IMR-90 (cell line): ENCODE measurements at places on chromosomes 16 and 17. TPM values are rescaled to one million over a fixed set of nuclear protein-coding genes. Genes with fewer than 3 reads are reported as not detected.

DNA sequence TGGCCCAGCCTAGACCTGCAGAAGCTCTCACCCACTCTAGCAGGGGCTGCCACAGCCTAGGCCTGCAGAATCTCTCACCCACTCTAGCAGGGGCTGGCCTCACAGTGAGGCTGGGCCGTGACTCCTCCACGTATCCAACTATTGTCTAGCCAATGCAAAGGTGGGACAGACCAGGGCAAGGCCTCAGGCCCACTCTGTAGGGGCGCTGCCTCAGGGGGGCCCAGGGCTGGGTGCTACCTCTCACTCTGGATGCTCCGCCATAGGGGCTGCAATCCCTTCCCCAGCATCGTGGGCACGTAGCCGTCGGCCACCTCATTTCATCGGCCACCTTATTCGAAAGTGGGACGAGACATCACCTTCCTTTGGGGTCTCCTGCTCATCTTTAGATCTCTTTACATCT lies 51.7 kb downstream of the RPH3AL start:
- no peak for DNase-seq
- no peaks in the 10 kb centered on the region for H3K36me3 ChIP-seq
- H3K4me3 ChIP-seq = no peak overlapping the region
- H3K27ac ChIP-seq = no peak overlapping the region

TP53TG3B gene
- total RNA-seq = not detected in 2 replicates

SEC14L5 gene
- not detected in 2 replicates for total RNA-seq

DNA sequence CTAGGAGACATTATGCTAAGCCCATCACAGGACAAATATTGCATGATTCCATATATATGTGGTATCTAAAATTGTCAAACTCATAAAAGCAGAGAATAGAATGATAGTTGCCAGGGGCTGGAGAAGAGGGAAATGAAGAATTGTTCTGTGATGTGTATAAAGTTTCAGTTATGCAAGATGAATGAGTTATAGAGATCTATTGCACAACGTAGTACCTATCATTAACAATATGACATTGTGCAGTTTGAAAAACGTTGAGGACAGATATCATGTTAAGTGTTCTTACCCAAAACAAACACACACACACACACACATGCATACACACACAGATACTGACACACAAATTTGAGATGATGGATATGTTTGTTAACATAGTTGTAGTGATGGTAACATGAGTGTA lies 871.6 kb upstream of the GOT2 start:
- H3K4me3 ChIP-seq = no peak overlapping the region
- no peaks in the 10 kb centered on the region for H3K4me1 ChIP-seq
- DNase-seq = no peak
- no peak overlapping the region for H3K27ac ChIP-seq
- H3K36me3 ChIP-seq = no peaks in the 10 kb centered on the region
- H3K27me3 ChIP-seq = no peaks in the 10 kb centered on the region

GRCh38 chr17:28926366-28926765 lies 23.5 kb upstream of the DHRS13 start:
- H3K4me1 ChIP-seq = peaks cover 14% of the 10 kb centered on the region
- no peak for DNase-seq
- H3K36me3 ChIP-seq = peaks cover 20% of the 10 kb centered on the region
- no peak overlapping the region for H3K4me3 ChIP-seq

GRCh38 chr16:10847176-10847575 lies 28.6 kb upstream of the TVP23A start:
- no peak overlapping the region for H3K4me3 ChIP-seq
- H3K4me1 ChIP-seq = no peaks in the 10 kb centered on the region
- peaks cover 3% of the 10 kb centered on the region; the same call in 1 of the 2 replicates for H3K27me3 ChIP-seq
- no peak for DNase-seq

DNA sequence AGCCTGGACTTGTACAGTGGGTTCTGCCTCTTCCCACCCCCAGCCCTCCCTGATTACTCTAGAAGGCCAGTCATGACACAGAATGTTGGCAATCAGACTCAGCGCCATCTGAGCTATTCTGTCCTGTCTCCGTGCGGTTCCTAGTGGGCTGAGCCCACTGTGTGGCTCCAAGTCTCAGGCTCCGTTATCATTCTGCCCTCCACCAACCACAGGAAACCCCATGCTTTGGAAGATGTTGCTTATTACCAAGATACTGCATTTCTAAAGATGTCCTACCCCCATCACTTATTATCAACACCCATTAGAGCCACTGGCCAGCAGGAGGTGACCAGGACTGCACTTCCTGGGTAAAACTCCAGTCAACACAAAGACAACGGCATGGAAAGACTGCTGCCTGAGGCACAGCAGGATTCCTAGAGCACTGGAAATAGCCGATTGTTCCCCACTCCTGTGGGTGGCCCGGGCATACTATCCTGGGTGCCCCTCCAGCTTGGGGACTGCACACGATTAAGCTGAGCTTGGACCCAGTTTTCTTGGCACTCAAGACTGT lies 133.6 kb downstream of the AATF start:
- peaks cover 13% of the 10 kb centered on the region; the same call in 1 of the 2 replicates for H3K36me3 ChIP-seq
- H3K4me3 ChIP-seq = no peak overlapping the region
- H3K27ac ChIP-seq = no peak overlapping the region
- no peaks in the 10 kb centered on the region for H3K4me1 ChIP-seq
- H3K27me3 ChIP-seq = no peaks in the 10 kb centered on the region
- no peak for DNase-seq

- H3K27ac ChIP-seq = no peak overlapping the region
- peaks cover 2% of the 10 kb centered on the region; the same call in 1 of the 2 replicates for H3K4me1 ChIP-seq
- H3K4me3 ChIP-seq = no peak overlapping the region
- H3K36me3 ChIP-seq = no peaks in the 10 kb centered on the region
These were observed 25.0 kb upstream of the NGFR start for GRCh38 chr17:49469831-49470810.

DNA sequence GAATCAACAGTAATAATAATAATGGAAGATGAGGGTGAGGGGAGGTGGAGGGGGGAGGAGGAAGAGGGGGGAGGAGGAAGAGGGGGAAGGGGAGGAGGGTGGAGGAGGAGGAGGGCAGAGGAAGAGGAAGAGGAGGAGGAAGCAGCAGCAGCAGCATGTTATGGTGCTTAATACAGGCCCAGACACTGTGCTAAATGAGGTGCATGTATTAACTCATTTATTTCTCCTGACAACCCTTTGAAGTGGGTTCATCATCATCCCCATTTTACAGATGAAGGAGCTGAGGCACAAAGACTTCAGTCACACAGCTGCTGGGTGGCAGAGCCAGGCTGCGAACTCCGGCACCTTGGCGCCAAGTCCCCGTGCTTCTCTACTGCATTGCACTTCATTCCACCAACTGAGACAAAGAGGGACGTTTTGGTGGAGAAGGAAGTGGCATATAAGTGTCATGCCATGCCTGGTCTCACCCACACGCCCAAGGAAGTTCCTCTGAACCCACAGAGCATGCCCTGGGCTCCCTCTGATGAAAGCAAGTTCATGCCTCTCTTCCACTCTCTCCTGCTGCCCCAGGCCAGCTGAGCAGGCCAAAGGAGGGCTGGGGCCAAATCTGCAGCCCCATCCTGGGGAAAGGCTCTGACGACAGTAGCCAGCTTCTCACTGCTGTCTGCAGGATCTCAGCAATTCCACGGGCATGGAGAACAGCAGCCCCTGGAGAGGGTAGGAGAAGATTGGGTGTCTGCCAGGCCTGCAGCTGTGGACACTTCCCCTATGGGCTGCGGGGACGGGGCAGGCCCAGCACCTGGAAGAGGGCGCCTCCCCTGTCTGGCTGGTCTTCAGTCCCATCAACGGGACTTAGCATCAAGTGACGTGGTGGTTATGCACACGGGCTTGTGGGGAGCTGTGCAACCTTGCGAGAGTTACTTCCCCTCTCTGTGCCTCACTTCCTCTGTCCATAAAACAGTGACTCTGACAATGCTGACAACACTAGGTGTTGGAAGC lies 21.8 kb downstream of the XYLT1 start:
- H3K4me1 ChIP-seq = peaks cover 2% of the 10 kb centered on the region; the same call in 1 of the 2 replicates
- H3K4me3 ChIP-seq = no peak overlapping the region
- H3K27me3 ChIP-seq = no peaks in the 10 kb centered on the region
- H3K27ac ChIP-seq = no peak overlapping the region

DNA sequence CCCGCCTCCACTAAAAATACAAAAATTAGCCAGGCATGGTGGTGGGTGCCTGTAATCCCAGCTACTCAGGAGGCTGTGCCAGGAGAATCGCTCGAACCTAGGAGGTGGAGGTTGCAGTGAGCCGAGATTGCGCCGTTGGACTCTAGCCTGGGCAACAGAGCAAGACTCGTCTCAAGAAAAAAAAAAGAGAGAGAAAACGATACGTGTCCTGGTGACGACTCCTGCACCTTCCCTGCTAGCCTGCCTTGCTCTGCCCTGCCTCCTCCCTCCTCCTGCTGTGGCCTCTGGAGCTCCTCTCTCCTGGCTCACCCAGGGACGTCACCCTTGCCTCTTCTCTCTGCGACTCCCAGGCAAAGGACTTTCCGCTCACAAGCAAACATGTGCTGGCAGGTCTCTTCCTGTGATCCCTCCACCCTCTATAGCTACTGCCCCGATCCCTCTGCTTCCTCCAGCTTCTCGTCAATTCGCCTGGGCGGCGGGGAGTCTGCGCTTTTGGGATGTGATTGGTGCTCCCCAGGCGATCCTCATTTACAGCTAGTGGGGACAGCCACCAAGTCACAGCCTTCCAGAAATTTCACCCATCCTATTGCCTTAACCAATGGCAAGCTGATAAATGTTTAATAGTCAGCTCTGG lies 25.5 kb upstream of the CBX4 start:
- DNase-seq = no peak
- H3K36me3 ChIP-seq = no peaks in the 10 kb centered on the region
- H3K4me1 ChIP-seq = no peaks in the 10 kb centered on the region
- no peak overlapping the region for H3K4me3 ChIP-seq
- H3K27me3 ChIP-seq = peaks cover 43% of the 10 kb centered on the region

GAS2L2 gene
- not detected in 2 replicates for total RNA-seq

DNA sequence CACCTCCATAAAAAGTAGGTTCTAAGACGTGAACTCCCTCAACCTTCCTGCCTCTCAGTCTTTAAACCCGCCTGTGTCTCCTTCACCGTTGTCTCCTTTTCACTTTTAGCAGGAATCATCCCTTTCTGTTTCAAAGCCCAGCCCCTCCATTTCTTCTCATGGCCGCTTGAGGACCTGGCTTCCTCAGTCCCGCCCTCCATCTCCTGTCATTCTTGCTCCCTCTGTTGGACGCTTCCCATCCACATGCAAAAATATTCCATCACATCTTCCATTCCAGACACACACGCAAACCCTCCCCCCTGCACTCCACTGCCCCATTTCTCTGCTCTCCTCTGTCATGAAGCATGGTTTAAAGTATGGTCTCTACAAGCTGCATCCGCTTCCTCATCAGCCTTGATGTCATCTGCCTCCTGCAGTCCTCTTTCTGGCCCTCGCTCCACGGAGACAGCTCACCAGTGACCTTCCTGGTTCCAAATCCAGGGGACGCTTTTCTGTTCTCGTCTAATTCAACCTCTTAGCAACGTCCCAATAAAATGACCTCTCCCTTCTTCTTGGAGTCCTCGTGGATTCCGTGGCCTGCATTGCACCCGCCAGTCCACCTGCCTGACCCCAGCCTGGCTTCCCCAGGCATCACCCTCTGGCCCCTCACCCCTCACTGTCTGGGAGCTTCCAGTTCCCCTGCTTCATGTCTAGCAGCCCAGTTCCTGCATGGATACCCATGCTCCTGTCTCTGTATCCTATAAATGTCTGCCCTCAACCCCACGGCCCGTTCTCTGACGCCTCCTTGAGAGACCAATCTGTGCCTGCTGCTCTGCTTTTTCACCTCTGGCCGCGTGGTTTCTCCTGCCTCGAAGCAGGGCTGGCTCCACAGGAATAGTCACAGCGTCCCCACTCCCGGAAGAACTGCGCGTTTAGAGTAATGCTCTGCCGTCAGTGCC lies 26.2 kb downstream of the ANKRD40 start:
- H3K4me3 ChIP-seq = no peak overlapping the region
- peak; percentile 82 for DNase-seq
- no peaks in the 10 kb centered on the region for H3K27me3 ChIP-seq

DNA sequence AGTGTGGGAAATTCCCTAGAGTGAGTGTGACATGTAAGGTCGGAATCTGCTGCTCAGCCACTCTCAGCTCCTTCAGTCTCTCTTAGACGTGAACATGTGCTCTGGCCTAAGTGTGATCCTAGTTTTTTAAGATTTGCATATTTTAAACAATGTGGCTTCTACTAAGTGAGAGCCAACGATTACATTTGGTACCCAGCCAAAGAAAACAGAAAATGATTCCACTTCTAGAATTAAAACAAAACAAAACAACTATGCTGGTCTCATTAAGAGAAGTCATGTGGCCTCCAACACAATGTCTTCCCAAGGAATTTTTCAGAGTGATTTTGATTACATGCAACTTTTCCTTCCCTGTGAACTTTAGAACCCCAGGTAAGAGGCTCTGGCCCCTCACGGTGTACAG lies 10.1 kb downstream of the TMEM238L start:
- H3K27ac ChIP-seq = no peak overlapping the region
- H3K27me3 ChIP-seq = no peaks in the 10 kb centered on the region
- no peaks in the 10 kb centered on the region for H3K36me3 ChIP-seq
- no peaks in the 10 kb centered on the region for H3K4me1 ChIP-seq

TBC1D3I gene
- not detected in 2 replicates for total RNA-seq

HBA1 gene
- not detected in 2 replicates for total RNA-seq

- no peak for DNase-seq
- H3K27me3 ChIP-seq = no peaks in the 10 kb centered on the region
- peaks cover 13% of the 10 kb centered on the region for H3K4me1 ChIP-seq
- H3K36me3 ChIP-seq = no peaks in the 10 kb centered on the region
These were observed 137.5 kb downstream of the CCDC182 start for GRCh38 chr17:57607553-57608120.

CCL5 gene
- total RNA-seq = not detected in 2 replicates

ADAD2 gene
- not detected in 2 replicates for total RNA-seq

DNA sequence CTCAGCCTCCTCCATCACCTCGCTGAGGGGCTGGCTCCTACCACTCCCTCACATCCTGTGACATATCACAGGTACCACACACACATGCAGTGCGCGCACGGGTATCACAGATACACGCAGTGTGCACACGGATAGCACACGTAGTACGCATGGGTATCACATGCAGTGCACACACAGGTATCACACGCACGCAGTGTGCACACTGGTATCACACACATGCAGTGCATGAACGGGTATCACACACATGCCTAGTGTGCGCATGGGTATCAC lies 30.1 kb downstream of the ACSF3 start:
- H3K4me1 ChIP-seq = no peaks in the 10 kb centered on the region
- no peaks in the 10 kb centered on the region for H3K27me3 ChIP-seq
- no peak overlapping the region for H3K27ac ChIP-seq
- no peak for DNase-seq
- H3K4me3 ChIP-seq = no peak overlapping the region
- peaks cover 46% of the 10 kb centered on the region for H3K36me3 ChIP-seq

DNA sequence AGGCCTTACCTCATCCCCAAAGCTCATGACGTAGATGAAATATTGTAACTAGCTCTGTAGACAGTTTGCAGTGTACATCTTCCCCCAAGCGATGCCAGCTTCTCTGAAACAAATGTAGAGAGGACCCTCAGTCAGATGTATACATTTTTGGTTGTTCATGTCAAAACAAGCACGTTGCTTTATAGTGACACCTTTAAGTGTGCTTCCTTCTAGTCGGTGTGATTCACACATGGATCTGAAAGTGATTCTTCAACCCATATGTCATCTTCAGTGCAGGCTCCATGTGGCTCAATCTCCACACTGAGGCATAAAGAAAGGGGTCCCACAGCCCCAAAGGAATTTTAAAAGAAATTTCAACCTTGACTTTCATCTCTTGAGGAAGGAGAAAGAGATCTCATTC lies 30.9 kb upstream of the CLEC19A start:
- no peaks in the 10 kb centered on the region for H3K4me1 ChIP-seq
- no peak overlapping the region for H3K27ac ChIP-seq
- H3K27me3 ChIP-seq = no peaks in the 10 kb centered on the region
- no peak for DNase-seq
- H3K4me3 ChIP-seq = no peak overlapping the region
